ENCODE measurements at places on chromosomes 2 and 18.

GRCh38 chr2:65204461-65205210, 23.0 kb upstream of the ACTR2 start:
- peak; percentile 39 for DNase-seq

DNA sequence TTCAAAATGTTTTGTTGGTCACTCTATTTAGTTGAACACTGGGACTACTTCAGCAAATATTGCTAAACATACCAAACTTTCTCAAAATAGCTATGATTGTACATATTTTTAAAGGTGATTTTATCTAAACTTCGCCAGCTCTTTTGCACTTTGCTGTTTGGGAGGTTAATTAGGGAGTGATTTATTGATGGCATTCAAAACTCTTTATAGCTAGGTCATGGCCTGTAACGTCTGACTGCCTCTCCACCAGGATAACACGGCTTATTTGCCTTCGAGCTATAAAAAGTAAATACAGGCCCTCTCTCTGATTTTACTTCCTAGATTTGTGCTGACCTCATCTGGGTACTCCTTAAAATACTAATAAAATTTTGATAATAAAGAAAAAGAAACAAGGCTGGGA, 931.9 kb downstream of the DCDC2C start:
- no peak for DNase-seq

DNA sequence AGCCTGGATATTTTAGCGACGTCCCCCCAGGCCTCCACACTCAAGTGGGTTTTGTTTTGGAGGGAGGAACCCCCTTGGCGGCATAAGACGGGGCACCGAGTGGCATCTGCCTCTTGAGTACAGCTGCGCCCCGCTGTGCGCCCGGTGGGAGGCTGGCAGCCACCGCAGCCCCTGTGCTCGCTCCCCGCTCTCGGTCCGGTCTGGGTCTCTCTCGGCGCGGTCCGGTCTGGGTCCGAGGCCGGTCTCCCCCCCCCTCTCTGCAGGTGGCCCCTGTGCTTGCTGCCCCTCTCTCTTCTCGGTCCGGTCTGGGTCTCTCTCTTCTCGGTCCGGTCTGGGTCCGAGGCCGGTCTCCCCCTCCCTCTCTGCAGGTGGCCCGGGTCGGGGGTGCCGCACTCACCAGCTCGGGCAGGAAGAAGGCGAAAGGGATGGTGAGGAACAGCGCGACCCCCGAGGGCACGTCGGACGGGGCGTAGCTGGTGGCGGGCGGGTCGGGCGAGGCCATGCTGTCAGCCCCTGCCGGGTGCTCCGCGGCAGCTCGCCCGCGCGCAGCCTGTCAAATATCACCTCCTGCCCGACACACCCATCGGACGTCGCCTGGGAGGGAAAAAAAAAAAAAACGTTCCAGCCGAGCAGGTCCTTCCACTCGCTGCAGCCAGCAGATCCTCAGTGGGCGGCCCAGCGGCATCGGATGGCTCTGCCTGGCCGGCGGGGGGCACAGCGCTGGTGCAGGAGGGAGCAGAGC, at the start of gene MALL:
Gene MALL, minus strand, starts transcription at position 532 of the 742 bp plus-strand sequence. Its CDS starts 30 bp downstream, at position 502.
- no peak for DNase-seq

DNA sequence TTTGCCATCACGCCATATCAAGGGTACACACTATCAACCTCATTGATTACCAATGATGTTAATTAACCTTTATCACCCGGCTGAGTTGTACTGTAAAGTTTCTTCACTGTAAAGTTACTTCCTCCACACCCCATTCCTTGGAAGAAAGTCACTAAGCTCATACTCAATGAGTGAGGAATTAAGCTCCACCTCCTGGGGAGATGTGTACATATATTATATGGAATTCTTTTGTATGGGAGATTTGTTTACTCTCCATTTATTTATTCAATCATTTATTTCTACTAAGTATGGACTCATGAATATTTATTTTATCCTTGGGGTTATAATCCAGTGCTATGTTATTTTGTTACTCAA, 56.8 kb downstream of the C2orf74 start:
- DNase-seq = no peak

DNA sequence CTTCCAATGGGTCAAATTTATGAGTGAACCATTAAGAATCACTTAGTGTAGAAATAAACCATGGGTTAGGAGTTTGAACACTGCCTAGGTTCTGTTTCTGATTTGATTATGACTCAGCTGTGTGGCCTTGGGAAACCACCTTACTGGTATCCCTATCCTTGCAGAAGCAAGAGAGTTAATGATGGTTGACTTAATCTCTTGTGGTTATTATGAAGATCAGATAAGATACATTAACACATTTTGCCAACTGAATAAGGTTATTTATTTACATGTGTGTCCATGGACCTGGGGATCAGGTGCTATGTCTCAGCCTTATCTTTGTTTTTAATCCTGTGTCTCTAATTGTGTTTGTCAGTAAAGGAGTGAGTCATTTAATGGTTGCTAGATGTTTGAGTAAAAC, 5.4 kb upstream of the KCNJ13 start:
- no peak for DNase-seq

DNA sequence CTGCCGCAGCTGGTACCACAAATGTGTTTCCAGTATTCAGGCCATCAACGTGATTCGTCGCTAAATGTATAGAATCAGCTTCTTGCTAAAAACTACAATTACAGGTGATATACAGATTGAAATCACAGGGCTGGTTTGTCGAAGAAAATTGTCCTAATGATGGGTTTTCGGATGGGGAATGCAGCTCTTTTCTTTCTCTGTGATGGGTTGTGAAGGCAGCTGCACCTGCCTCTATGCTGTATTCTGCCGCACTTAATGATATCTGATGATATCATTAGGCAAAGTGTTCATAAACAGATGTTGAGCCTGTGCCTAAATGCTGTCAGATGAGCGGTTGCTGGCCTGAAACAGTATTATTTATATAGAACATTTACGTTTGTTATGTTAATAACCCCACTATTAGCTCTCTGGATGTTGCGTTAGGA, 218.1 kb downstream of the ARHGAP15 start:
- no peak for DNase-seq

DNA sequence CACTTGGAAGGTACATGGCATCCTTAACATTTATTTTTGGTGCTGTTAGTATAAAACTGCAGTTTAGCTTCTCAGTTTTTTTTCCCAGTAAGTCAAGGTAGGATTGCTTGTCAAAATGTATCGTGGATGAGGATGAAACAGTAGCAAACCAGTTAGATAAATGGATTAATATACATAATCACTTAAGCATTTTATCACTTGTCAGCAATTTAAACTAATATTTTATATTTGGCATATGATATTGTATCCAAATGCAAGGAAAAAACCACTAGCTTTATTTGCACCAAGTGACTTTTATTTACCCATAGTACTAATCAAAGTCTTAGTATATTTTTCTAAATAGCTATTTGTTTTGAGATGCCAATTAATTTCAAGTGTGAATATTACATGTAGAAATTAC, 137.7 kb upstream of the XIRP2 start:
- no peak for DNase-seq

DNA sequence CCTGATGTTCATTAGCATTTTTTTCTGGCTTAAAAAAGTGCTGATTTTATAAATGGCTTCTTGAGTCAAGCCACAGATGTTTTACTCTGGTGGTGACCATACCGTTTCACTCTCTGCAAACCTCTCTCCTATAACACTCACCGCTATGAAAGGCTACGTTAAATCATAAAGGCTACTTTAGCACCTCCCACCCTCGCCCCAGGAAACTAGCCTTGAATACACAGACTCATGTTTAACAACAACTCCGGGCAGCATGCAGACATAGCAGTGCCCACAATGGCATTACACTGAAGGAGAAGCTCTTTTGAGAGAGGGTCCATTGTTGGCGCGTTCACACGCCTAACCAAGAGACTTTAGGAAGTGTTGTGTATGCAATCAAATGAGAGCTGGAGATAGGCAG, 5.6 kb downstream of the MYT1L start:
- no peak for DNase-seq
